ENCODE measurements at places on chromosomes 12 and 14. TPM values are rescaled to one million over a fixed set of nuclear protein-coding genes. Genes with fewer than 3 reads are reported as not detected.

C1QL4 gene
- total RNA-seq = not detected

DNA sequence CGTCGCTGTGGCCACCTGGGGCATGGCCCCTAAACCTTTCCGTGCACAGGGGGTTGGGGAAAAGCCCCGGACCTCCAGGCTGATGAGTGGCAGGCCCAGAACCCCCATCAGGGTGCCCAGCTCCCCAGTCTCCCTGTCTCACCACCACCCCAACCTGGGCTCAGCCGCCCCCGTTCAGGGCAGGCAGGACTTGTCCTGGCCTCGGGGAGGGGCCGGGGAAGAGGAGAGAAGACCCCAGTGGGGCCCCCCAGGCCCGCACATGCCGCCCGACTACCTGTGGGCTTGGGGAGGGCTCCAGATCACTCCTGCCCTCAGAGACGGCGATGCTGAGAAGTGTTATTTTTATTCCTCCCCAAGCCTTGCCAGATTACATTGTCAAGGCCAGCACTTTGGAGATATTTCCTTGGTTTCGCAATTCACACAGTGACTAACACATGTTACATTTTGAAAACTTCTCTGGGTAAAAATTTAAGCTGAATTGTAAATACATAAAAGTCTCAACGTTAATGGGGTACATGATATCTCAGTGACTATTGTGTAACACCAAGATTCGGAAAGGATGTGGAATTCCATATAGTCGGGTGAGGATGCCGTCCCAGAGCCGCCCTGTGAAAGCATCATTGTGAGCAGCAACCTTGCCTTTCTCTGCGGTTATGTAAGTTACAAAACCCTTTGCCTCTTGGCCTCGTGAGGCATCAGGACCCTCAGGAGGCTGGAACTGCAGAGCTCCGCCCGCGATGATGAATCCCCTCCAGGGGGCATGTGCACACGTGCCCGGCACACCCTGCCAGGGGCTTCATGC lies 85.6 kb upstream of the DIO3 start:
- H3K4me3 ChIP-seq = no peak overlapping the region
- no peaks in the 10 kb centered on the region for H3K36me3 ChIP-seq
- no peak for DNase-seq
- peaks cover 10% of the 10 kb centered on the region for H3K4me1 ChIP-seq
- no peaks in the 10 kb centered on the region for H3K27me3 ChIP-seq
- peak overlapping the region; percentile 9 for H3K27ac ChIP-seq

- H3K36me3 ChIP-seq = no peaks in the 10 kb centered on the region
- H3K4me1 ChIP-seq = no peaks in the 10 kb centered on the region
- H3K4me3 ChIP-seq = no peak overlapping the region
- no peak for DNase-seq
Observed at GRCh38 chr14:63006531-63006930, 38.7 kb downstream of the KCNH5 start.

CCND2 gene
- 132 TPM for total RNA-seq

DNA sequence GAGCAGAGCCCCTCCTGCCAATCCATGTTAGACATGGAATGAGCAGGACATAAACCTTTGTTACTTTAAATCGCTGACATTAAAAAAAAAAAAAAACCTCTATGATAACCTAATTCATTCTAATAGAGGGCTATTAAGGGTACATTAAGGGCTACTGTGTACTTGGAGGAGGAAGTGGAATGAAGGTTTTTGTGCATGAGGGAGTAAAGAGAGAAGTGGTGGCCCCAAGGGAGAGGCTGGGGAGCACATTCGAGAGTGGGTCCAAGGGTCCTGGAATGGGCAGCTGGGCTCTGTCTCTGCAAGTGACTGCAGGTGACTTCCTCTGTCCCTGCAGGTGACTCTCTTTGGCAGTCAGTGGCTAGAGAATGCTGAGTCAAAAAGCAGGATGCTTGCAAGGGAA lies 32.1 kb upstream of the PTGDR start:
- no peaks in the 10 kb centered on the region for H3K27me3 ChIP-seq
- no peaks in the 10 kb centered on the region for H3K36me3 ChIP-seq
- no peak overlapping the region for H3K4me3 ChIP-seq
- no peak for DNase-seq

GRCh38 chr12:59069516-59069915 lies 149.2 kb upstream of the LRIG3 start:
- H3K4me1 ChIP-seq = no peaks in the 10 kb centered on the region
- no peaks in the 10 kb centered on the region for H3K27me3 ChIP-seq
- H3K27ac ChIP-seq = no peak overlapping the region
- no peak for DNase-seq
- H3K36me3 ChIP-seq = no peaks in the 10 kb centered on the region

- peaks cover 7% of the 10 kb centered on the region for H3K4me1 ChIP-seq
- no peaks in the 10 kb centered on the region for H3K27me3 ChIP-seq
Observed at GRCh38 chr12:91422811-91423692, 240.4 kb upstream of the DCN start.

DNA sequence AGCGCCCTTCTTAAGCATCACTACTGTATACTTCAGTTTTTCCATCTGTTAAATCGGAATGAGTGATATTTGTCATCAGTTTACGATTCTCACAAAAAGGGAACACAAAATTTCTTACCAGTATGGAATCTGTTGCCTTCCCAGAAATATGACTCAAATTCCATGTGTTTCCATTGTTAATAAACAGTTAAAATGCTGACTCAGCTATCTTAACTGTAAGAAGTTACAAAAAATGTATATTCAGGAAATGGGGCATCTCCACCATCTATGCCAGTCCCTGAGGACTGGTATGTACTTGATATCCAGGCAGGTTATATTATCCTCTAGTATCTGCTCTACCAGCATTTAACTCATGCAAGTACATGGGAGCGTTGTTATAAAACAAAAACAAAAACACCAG lies 2.4 kb upstream of the COX16 start:
- no peak overlapping the region for H3K4me3 ChIP-seq
- no peak for DNase-seq
- no peak overlapping the region for H3K27ac ChIP-seq
- no peaks in the 10 kb centered on the region for H3K36me3 ChIP-seq

DNA sequence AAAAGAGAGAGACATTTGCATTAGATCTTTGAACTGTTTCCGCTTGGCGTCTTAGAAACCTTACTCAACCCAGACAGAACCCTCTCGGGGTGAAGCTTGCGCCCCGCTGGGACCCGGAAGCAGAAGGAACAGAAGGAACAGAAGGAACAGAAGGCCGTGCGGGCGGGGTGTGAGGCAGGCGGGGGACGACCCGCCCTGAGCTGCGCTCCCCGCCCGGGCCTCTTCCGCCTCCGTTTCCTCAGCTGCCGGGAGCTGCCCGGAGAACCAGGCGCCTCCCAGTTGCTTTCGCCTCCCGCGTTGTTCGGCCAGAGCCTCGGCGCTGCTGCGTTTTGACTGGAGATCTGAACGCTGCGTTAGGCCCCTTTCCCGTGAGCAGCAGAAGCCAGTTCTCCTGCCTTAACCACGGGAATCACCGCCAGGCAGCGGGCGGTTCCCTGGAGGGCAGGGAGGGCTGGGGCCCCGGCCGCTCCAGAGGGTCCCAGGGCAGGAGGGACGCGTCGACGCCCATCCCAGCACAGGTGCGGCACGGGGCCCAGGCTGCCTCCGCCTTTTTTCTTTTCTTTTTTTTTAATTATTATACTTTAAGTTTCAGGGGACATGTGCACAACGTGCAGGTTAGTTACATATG lies 19.3 kb upstream of the MMP17 start:
- H3K36me3 ChIP-seq = no peaks in the 10 kb centered on the region
- H3K27me3 ChIP-seq = no peaks in the 10 kb centered on the region
- peaks cover 3% of the 10 kb centered on the region for H3K4me1 ChIP-seq
- no peak overlapping the region for H3K27ac ChIP-seq
- peak; percentile 34 for DNase-seq

C12orf56 gene
- total RNA-seq = not detected
